ENCODE measurements at places on chromosomes 5 and 9.

- DNase-seq: no peak
Measured at GRCh38 chr9:130193531-130194377, 21.6 kb downstream of the NCS1 start.

- no peak for DNase-seq
Measured at GRCh38 chr9:121182101-121182836, 19.4 kb downstream of the RAB14 start.

DNA sequence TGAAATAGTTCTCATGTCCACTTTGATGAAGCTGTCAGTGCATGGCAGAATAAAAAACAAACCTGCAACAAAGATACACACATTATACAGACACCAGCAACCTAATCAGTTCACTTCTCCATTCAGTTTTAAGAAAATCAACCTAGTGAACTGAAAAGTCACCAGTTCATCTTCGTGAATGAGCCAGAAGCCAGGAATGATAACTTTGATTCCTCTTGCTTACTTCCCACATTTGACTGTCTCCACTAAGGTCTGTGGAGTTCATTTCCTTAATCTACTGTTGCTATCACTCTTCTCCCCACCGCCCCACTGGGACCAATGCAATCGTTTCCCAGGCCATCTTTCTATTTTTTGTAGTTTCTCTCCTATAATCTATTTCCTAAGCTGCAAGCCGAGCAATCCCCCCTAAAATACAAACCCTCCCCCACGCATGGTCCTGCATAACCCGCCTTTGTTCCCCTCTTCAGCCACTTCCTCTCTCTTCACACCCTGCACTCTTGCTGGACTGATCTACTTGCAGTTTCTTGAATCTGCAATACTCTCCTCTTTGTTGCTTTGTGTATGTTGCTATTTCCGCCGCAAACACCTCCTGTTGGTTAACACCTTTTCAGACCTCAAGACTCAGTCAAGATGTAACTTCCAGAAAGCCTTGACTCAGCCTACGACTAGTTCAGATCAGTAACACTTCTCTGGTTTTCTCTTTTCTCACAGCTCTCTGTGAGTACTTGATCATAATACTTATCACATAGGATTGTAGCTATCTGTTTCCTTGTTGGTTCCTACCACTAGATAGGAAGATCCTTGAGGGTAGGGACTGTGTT lies 16.6 kb downstream of the STOM start:
- no peak for DNase-seq

DNA sequence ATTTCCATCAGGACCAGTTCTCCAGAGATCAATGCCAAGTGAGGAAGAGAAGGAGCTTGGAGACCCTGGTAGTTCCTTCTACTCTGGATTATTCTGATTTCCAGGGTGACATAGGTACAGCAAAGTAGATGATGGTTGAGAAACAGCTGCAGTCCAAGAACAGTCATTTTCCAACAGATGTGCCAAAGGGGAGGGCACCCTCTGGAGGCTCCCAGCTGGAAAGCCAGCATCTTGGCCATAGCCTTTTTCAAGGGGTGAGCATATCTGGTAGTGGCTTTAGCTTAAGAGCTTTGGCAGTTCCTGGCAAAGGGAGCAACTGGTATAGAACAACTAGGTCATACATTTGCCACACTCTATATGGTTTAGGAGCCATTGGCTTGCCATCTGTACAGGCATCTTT lies 492.7 kb downstream of the RASEF start:
- DNase-seq: no peak

- no peak for DNase-seq
Measured at GRCh38 chr9:131593936-131594665, 48.8 kb downstream of the PRRT1B start.

DNA sequence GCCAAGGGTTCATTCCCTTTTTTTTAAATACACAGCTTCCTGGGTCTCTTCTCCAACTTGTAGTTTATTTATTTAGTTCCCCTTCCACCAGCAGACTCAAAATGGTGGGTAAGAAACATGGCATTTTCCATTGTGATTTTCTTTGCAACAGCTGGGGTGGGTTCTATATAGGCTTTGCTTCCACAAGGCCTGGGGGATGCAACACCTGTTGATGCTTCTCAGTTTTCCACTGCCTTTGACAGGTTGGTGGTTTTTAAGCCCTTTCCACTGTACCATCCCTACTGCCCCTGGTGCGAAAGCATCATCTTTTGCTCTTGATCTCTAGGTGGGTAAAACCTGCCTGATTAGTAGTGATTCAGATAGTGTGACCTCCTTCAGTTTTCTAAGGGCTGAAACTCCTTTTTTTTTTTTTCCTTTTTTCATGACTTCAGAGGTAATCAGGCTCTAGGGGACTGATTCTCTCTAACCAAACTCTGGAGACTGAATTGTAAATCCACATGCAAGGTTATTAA lies 8.5 kb downstream of the KDM3B start:
- DNase-seq: no peak

- DNase-seq: no peak
Measured at GRCh38 chr9:5321058-5321457, 16.5 kb upstream of the RLN2 start.

GRCh38 chr9:79565245-79565644 lies 6.5 kb upstream of the TLE4 start:
- DNase-seq: peak; percentile 10

- no peak for DNase-seq
Measured at GRCh38 chr5:133644000-133644865, 31.9 kb upstream of the FSTL4 start.

- DNase-seq: no peak
Measured at GRCh38 chr9:91157883-91158282, 203.8 kb downstream of the AUH start.

- no peak for DNase-seq
Measured at GRCh38 chr9:83047839-83048775, 14.8 kb downstream of the RASEF start.

- no peak for DNase-seq
Measured at GRCh38 chr5:55141945-55142690, 17.9 kb upstream of the GPX8 start.

DNA sequence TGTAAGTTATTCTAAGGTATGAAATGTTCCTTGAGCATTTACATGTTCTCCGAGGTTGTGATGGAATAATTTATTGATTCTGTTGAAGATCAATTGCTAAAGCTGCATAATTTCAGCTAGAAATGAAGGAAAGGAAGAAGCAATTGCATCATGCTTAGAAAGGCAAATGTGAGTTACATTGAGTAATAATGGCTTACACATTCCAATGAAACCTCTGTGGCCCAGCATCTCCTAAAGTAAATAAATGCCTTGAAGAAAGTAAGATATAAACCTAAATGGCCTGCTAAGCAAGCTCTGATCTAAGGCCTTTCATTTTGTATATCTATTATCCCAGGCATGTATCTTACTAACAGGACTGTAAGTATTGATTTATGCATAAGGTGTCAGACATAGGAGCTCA lies 677.3 kb upstream of the RGMB start:
- no peak for DNase-seq

- DNase-seq: no peak
Measured at GRCh38 chr9:9998491-9999287, 614.1 kb downstream of the PTPRD start.

- DNase-seq: peak; percentile 83
Measured at GRCh38 chr9:115591584-115591984, 473.6 kb upstream of the TNC start.

GRCh38 chr5:179324760-179325295 lies 20.4 kb downstream of the ADAMTS2 start:
- DNase-seq: no peak

DNA sequence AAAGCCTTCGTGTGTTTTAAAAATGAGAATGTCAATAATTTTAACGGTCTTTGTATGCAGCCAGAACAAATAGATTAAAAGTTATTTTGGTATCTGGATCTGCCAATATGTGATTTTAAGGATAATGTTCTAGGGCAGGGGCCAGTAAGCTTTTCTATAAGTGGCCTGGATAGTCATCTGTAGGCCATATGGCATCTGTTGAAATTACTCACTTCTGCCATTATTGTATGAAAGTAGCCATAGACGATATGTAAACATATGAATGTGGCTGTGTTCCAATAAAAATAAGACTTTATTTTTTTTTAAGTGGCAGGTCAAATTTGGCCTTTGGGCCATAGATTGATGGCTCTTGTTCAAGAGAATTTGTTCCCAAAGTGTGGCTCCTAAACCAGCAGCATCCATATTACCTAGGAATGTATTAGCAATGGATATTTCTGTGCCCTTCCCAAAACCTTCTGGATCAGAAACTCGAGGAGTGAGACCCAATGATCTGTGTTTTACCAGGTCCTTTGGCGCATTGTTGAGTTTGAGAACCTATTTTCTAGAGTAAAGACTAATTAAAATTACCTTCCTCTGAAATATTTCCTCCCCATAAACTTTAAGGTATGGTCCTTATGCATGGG lies 55.9 kb downstream of the C6 start:
- no peak for DNase-seq

DNA sequence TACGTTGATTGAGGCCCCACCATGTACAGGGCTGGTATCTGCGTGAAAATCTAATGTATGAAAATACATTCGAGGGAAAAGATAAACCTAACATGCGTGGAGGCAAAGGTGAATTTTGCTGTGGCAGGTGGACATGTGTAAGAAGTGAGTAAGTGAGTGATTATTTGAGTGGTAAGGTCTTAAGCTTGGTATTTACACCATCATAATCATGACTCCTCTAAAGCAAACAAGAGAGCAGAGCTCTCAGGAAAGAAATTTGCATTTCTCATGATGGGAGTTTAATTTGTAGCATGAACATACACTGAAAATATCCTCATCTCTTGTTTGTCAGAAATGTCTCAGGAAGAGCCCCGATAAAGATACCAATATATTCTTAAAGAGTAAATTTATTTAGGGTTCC lies 260.6 kb downstream of the PSAT1 start:
- no peak for DNase-seq

DNA sequence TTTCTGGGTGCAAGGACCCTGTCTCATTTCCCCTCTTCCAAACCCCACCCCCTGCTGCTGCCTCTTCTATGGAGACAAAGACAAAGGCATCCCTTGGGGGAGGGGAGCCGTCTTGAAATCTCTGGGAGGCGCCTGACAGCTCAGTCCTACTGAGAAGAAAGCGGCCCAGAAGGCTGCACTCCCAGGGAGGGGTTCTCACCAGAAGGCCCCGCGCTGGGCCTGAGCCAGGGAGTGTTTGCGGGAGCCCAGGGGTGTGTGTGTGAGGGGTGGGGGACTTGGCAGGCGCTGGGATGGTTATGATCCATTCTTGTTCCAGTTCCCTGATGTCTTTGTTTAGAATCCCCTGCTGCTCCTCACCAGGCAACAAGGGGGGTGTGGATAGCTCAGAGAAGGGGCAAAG lies 45.7 kb upstream of the ALDH1B1 start:
- no peak for DNase-seq

DNA sequence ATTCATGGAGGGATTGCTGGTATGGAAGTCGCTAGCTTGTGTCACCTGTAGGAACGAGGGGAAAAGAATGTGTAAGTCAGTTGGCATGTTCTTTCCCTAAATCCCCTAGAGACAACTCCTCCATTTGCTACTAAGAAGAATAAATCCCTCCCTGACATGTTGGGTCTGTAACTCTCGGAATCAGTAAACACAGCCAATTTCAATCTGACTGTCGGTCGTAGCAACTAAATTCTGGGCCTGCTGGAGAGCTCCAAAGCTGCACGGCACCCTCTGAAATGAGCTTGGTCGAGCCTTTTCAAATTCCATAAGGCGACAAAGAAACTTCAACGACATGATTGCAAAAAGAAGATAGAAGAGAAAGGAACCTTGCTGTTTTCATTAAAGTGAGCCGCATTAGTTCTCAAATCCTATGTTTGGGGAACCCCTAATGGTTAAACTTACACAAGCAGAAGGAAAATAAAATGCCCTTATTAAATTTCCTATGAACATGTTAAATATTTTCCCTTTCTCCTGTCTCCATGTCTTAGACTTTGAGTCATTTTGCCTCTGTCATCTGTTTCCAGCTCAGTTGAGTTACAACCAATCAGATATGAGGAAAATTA lies 735.8 kb upstream of the WWC1 start:
- DNase-seq: no peak

GRCh38 chr9:93197670-93198069 lies 13.7 kb downstream of the WNK2 start:
- no peak for DNase-seq

DNA sequence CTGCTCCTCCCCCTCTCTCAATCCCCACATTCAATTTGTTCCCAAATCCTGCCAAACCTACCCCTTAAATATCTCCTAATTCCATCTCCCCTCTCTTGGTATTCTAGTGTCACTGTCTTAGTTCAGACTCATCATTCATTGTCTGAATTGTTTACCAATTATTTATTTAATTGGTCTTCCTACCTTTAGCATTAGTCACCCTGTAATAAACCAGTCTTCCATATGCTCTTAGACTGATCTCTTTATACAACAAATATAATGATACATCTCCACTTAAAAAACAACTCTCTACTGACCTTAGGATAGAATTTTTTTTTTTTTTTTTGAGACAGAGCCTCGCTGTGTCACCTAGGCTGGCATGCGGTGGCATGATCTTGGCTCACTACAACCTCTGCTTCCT lies 51.4 kb downstream of the RFK start:
- DNase-seq: no peak

- no peak for DNase-seq
Measured at GRCh38 chr9:75231167-75231566, 142.9 kb downstream of the OSTF1 start.

- no peak for DNase-seq
Measured at GRCh38 chr5:143229896-143230675, 173.4 kb downstream of the NR3C1 start.

GRCh38 chr5:163459462-163459818 lies 462 bp downstream of the NUDCD2 start:
- no peak for DNase-seq

- no peak for DNase-seq
Measured at GRCh38 chr5:172533399-172534228, 79.3 kb upstream of the SH3PXD2B start.

DNA sequence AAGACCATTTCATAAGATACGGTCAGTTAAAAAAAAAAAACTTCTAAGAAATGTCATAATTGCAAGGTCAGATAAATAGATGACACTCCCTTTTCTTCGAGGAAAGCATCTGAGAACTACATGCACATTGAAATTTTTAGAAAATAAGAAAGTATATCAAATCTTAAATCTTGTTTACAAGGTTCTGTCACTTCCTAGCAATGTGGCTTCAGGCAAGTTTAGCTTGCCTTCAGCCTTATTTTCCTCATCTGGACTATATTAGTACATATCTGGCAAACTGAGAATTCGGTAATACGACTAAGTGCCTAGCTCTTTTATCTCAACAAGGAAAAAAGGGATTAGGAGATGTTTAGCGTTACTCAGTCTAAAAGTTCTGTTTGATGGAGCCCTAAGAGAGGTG lies 32.5 kb upstream of the OR2K2 start:
- no peak for DNase-seq

GRCh38 chr9:126411225-126411947 lies 84.8 kb downstream of the MVB12B start:
- DNase-seq: peak; percentile 59

All from NCI-H1105 (cell line).